ENCODE measurements at places on chromosomes 6 and 20.
A peak's percentile ranks its signal among the peaks of the same experiment; 100 is the strongest.

GRCh38 chr20:38181207-38181801, 16.2 kb upstream of the TGM2 start:
- DNase-seq, result no peak

DNA sequence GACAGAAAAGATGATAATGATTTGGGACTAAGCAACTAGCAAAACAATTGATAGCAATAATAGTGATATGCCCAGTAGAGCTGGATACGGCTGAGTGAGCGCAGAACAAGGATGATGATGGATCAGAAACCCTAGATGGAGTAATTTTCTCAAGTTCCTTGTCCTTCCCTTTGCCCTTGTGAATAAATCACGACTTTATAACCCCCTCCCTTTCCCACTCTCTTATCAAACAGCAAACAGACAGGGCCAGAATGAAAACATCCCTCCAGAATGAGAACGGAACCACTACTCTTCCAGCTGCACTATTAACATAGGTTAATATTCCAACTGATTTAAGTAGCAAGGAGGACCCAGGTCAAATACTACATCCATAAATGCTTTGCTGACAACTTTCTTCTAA, 1.3 kb upstream of the MTFR2 start:
- no peak for DNase-seq

DNA sequence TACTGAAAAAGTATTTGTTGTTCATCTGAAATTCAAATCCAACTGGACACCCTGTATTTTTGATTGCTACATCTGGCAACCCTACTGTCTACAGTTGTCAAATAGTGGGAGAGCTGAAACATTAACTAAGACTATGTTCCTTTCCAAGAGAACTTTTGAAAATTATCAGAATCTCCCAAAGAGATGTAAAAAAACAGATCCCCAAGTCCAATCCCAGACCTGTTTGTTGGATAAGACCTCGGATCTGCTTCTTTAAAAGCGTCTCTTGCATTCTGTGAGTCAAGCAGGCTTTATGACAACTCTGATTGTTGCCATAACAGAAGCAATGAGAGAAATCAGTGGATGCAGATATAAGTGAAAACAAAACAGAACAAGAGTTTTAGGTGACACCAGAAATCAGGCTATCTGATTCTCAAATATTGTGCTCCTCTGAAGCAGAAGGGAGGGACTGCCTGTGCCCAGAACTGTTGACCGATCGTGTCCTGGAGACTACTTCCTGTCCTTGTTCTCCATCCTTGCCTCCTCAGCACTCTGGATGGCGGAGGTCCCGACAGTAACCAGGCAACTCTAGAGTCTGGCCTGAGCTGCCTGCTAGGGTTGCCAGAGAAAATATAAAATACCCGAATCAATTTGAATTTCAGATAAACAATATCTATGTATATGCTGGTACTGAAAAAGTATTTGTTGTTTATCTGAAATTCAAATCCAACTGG, 853.8 kb downstream of the MAFB start:
- DNase-seq, result no peak

DNA sequence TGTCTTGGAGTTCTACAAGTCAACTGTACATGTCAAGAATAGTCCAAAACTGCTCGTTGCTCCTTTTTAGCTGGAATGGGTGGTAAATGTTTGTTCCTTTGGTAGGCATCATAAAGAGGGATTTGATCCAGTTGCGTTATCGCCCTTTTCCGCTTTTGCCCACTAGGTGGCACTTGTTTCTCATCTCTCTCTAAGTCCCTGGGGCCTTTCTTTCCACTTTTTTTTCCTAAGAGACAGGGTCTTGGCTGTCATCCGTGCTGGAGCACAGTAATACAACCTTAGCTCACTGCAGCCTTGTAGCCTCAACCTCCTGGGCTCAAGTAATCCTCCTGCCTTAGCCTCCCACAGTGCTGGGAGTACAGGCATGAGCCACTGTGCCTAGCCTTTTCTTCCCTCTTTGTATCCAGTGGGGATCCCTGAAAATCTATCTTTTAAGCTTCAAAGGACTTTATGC, 20.7 kb downstream of the GTPBP2 start:
- peak; percentile 20 for DNase-seq

GRCh38 chr20:9594284-9594875, 80.0 kb downstream of the LAMP5 start:
- DNase-seq, result no peak

- no peak for DNase-seq
These were observed 33.3 kb downstream of the ATXN1 start for GRCh38 chr6:16727996-16728395.

DNA sequence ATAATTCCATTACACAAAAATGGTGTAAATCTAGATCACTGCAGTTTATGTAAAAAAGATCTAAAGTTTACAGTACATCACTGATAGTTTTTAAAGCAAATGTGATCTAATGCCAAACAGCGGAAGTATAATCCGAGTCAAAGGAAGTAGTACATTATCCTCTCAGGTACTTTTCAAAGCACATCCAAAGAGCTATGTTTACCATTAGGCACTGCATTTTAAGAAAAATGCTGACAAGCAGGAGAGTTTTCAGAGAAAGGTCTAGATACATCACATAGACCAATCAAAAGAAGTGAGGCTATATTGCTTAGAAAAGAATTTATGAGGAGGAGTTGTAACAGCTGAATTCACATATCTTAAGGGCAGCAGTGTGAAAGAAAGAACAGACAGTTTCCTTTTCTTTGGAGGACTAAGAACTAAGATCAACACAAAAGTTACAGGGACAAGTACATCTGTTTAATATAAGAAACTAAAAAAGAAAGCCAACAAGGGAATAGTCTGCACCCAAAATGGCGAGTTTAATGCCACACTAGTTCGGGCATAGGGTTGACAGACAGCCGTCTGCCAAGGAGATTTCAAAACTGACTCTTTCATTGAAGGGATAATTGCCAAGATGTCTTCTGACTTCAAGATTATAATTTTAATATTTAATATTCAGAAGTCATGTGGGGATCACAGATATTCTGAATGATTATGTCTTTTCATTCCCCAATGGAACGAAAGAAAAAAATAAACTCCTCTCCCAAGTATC, 1.4 kb downstream of the ZNF184 start:
- no peak for DNase-seq

- no peak for DNase-seq
These were observed 85.7 kb upstream of the CST7 start for GRCh38 chr20:24863356-24863755.

- no peak for DNase-seq
These were observed 85.6 kb downstream of the GPR6 start for GRCh38 chr6:110063594-110064263.

DNA sequence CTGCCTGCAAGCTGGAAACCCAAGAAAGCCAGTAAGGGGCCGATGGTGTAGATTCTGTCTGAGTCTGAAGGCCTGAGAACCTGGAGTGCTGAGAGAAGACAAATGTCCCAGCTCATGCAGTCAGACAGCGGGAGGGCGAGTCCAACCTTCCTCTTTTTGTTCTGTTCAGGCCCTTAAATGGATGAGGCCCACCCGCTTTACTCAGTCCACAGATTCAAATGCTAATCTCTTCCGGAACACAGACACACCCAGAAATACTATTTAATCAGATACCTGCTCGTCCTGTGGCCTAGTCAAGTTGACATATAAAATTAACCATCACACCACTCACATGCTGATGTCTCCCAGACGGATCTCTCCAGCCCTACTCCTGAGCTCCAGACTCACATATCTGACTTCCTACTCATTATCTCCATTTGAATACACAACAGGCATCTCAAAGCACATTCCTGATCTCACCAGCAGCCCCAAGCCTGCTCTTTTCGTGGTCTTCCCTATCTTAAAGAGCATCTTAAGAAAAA, 26.7 kb upstream of the SRC start:
- no peak for DNase-seq

DNA sequence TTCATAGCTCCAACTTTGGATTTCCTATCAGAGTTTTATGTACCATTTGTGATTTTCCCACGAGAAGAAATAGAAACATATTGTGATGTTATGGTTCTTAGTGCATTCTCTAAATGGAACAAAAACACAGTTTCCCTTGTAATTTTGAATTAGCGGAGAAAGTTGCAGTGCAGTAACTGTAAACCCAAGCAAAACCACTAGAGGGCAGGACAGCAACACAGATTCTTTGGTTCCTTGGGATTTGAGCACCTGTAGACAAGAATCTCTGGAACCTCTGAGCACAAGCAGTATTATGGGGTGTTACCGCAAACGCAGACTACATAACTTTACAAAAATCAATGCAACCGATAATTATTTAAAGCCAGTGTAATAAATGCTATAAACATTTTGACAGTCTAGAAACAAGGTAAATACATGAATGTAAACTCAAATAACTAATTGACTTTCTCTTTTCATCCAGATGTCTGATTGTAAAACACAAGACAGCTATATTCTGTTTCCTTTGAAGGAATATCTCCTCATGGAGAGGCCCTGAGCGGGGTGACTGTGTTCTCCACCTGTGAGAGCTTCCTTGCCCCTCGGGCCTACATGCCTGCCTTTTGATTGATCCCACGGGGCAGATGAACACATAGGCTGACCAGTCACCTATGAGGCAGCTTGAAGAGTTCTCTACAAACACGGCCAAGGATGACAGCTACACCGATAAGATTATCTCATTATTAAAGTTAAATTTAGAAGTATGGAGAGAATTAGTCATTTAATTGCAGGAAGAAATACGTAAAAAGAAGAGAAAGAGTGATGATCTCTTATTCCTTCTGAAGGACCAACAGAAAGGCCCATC, 67.5 kb upstream of the COL21A1 start:
- no peak for DNase-seq

- DNase-seq, result no peak
These were observed 478 bp upstream of the MTHFD1L start for GRCh38 chr6:150865043-150865405.

- DNase-seq, result no peak
These were observed 195.4 kb downstream of the SMOC2 start for GRCh38 chr6:168636147-168637004.

DNA sequence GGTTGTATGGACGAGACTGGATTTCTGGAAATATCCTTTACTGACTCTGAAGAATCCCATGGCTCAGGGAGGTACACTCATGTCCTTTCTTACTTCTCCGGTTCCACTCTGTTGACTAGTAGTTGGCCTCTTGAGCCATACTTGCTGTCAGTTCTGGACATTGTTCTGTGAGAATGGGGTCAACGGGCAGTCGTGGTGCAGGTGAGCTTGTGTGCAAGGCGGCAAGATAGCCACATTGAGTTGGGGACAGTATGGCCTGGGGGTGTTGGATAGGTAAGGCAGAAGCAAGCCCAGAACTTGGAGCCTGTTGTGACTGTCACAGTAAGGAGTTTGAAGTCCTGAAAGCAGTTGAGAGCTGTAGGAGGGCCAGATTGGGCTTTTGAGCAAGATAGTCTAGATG, 13.5 kb upstream of the SLC22A1 start:
- DNase-seq, result no peak

DNA sequence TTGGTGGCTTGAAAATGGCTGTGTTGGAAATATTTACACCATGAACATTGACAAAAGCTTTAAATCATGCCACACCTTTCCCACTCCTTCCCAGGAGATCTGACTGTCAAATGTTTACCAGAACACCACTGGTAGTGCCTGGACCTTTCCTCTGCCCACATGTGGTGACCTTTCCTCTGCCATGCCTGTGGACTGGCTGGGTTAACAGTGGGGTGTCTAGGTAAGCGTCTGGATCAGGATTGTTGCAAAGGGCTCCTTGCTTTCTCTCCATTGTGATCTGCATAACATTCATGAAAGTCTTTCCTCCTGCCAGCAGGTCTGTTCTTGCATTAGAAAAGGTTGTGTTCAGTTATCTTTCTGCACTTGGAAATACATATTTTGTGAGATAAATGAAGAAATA, 572.7 kb downstream of the DHX35 start:
- no peak for DNase-seq

DNA sequence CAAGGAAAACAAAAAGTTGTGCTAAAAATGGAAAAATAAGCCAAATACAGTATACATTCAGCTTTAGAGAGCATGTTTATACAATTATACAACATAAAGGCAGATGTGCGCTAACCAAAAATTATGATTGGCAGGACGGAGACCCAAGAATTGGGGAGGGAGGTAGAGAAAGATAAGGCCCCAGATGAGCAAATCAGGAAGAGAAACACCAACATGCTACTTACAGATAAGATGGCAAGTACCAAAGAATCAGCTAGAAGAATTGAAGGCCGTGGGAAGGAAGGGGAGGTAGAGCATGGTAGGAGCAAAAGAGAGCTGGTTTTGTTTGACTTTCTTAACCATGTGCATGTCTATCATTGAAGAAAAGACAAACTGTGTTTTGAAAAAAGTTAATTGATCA, 45.4 kb downstream of the PRND start:
- no peak for DNase-seq

DNA sequence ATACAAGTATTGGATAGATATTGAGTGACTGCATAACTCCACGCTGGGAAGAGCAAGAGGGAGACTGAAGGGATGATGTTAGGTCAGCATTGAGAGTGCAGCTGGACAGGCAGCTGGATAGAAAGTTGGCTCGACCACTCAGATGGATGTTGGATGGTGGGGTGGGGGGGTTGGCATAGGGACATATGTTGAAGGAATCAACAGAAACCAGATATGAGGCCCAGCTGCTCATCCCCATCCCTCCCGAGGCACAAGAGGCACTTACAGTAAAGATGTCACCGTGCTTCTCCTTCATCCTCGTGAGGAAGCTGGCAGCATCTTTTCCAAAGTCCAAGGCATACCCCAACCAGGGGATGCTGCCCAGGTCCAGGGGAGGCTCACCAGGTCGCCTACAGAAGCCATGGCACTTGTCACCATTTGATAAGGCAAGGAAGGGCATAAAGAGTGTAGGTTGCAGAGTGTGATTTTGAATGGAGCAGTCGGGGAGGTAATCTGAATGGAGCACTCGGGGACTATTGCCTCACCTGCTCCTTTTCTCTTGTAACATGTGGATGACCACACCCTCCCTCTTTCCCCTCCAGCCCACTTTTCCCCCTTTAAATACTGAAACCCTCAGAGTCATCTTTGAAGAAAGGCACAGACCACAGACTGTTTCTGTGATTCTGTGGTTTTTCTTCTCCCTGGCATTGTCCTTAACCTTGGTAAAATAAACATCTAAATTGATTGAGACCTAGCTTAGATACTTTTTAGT, 18.0 kb downstream of the PTGIS start:
- DNase-seq, result no peak

DNA sequence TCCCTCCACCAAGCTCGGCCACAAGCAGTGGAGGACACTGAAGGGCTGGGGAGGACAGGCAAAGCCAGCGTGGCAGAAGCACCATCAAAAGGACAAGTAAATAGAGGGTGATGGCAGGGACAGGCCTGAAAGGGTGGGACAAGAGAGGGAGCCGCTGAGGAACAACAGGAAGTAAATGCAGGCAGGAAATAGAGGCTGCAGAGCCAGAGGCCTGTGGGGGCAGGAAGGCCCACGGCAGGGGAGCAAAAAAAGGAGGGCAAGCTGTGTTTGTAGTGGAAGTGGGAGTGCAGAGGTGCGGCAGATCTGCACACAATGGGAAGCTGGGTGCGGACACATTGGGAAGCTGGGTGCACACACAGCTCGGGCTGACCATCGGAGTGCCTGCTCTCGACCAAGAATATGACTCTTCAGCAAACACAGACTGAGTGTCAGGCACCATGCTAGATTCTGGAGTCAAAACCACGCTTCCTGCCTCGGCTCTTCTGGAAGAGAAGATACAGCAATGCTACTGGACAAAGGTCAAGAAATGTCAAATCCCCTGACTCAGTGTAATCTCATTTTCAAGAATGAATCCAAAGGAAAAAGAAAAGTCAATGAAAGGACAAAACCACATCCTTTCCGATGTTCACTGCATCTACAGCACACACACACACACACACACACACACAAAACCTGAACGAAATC, 40.4 kb upstream of the RAB22A start:
- no peak for DNase-seq
